ENCODE measurements at places on chromosomes 5 and 9.

DNA sequence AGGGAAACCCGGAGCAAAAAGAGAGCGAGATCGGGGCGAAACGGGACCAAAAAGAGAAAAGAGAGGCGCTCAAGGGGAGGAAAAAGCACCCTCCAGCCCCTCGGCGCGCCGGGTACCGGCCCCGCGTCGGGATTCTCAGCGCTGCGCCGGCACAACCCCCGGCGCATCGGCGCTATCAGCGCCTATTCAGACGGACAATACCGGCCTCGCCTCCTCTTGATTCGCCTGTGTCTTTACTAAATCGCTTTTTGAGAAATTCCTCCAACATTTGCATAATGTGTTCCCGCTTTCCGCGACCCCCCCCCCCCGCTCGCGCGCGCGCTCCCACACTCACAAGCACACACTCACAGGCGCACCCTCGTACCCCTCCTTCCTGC is 578 bp downstream of the LHX6 start:
- no peak for DNase-seq

GRCh38 chr5:139702548-139702947 is 54.4 kb downstream of the CXXC5 start:
- no peak for DNase-seq

GRCh38 chr5:5616247-5616895 is 193.9 kb downstream of the ICE1 start:
- no peak for DNase-seq

- DNase-seq: no peak
These were observed 204.5 kb downstream of the SPOCK1 start for GRCh38 chr5:137294604-137295003.

GRCh38 chr5:145161391-145161790 is 673.8 kb downstream of the PRELID2 start:
- DNase-seq: no peak

GRCh38 chr5:82459626-82460025 is 181.5 kb upstream of the RPS23 start:
- no peak for DNase-seq

DNA sequence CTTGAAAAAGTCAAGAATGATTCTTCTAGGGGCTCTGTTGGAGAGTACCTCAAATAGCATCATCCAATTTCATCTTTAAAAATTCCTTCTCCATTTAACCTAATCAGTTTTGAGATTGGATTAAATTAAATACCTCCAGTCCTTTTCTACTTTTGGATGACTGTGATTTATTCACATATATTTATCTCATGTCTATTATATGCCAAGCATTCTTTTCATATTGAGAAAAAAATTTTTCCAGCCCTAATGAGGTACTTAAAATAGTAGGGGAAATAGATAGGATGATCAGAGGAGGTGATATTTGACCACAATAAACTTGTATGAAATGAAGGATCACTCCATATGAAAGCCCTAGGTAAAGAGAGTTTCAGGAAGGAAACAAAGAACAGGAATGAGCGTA is 250.1 kb downstream of the MAT2B start:
- no peak for DNase-seq

- no peak for DNase-seq
These were observed 235.5 kb upstream of the ACTBL2 start for GRCh38 chr5:57718155-57718554.

DNA sequence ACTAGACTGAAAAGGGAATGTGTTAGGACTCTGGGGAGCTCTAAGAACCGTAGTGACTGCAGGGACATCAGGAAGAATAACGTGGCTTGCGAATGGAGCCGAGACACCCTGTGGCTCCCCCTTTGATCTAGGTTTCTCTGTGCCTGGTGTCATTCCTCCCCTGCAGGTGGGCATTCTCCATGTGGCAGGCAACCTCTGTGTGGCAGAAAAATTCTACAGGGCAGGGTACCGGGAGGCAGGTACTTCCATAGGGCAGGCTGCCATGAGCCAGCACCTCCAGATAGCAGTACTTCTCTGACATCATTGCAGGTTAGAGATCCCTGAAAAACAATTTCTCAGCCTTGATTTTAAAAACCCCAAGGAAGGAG is 43.1 kb downstream of the ROPN1L start:
- DNase-seq: no peak

DNA sequence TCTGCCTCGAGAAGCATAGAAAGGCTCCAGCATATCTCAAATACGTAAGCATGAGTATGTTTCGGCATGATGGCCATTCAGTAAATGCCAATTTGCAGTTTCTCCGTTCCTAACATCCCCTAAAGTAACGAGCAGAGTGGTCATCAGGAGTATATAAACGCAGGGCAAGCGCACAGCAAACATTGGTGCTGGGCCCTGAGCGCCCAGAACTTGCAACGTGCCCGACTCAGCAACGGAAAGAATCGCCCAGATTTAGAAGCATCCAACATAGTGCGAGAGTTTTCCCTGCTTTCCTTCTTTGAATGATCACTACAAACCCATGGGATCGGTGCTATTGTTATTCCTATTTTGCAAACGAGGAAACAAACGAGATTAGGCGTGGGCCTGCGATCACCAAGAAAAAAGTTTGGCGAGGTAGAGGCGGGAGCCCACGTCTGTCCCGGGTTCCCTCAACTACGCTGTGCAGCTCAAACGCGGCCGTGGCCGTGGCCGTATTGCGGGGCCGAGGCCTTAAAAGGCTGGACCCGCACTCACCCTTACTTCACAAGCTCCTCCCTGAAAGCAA is 505 bp downstream of the RPS14 start:
- no peak for DNase-seq

DNA sequence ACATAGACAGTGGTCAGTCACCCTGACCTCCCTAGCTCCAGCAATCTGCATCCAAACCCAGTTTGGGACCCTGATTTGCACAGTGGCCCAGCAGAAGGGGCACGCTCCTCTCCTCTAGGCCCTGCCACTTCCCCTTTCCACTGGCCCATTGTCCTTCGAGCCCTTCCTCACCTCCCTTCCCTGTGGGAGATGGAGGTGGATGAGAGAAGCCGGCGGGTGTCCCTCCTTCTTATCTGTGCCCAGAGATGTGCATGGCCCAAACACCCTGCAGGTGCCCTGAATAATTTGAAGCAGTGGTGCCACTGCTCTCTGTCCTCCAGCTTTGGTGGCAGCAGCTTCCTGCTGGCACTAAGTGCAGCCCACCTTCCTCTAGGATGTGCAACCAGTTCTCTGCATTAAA is 140.0 kb downstream of the BARX1 start:
- DNase-seq: no peak

DNA sequence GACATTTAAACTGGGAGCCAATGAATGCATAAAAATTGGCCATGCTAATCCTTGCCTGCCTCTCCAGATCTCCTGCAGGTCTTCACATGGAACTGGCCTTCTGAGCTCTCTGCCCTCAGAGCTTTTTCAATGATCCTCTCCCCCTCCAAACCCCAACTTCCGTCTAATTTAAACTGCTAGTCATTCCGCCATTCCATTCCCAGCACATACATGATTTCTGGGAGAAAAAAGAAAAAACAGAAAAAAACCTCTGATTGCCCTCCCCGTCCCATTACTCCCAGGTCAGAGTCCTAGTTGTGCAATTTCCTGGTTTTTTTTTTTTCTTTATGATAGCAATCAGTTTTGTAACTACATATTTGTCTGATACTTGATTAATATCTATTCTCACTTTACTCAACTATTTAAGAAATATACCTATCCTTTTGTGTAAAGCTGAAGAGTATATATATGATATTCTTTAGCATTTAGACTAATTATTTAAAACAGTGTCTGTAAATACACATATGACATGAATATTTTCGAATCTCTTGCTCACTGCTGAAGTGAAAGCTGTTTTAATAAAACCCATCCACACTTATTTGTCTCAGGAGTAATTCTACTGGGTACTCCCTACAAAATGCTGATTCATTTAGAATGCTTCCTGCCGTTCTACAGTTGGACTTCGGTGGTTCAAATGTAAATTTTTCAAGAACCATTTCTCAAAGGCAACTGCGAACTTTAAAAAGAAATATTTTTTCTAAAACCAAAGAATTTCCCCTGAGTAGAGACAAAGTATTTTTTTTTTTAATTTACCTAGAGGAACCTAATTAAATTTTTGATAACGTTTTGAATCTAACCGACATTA is 1.6 kb downstream of the HINT1 start:
- DNase-seq: no peak

DNA sequence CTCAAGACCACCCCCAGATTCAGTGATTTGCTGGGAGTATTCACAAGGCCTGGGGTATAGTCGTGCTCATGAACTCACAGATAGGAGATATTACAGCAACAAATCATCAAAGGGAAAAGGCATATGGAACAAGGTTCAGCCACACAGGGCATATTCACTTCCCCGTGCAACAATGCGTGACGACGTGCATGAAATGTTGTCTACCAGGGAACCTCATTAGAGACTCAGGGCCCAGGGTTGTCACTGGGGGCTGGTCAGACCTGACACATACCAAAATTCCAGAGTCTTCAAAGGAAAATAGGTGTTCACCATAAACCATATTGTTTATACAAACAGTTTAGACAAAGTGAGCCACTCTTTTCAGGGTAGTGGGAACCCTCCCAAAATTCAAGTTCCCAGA is 212.4 kb downstream of the RFK start:
- no peak for DNase-seq

- no peak for DNase-seq
These were observed 383.1 kb upstream of the KLF4 start for GRCh38 chr9:107872457-107873192.

GRCh38 chr9:14797435-14797834 is 74.9 kb upstream of the CER1 start:
- no peak for DNase-seq

DNA sequence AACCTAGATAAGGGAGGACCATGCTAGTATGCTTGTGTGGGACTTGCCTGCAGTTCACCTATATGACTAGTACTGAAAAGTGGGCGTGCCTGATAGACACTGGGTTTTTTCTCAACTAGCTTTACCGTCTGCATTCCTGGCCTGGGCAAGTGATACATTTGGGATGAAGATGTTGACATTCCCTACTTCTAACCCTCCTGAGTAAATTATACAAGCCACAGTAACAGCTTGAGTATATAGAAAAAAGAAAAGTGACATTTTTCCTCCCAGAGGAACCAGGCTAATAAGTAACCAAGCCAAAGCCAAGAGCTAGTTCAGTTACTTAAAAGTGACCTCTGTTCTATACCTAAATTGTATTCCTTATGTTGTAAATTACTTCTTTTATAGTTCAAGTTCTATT is 153.8 kb upstream of the CYLC2 start:
- no peak for DNase-seq

GRCh38 chr5:154059039-154059430 is 20.3 kb downstream of the MFAP3 start:
- no peak for DNase-seq

- no peak for DNase-seq
These were observed 18.6 kb upstream of the FIBCD1 start for GRCh38 chr9:130957451-130958203.

- no peak for DNase-seq
These were observed 20.4 kb downstream of the IL12B start for GRCh38 chr5:159309689-159310433.

GRCh38 chr9:89829346-89829745 is 224.5 kb downstream of the GADD45G start:
- no peak for DNase-seq
